ENCODE measurements at places on chromosomes 1 and 21.

DNA sequence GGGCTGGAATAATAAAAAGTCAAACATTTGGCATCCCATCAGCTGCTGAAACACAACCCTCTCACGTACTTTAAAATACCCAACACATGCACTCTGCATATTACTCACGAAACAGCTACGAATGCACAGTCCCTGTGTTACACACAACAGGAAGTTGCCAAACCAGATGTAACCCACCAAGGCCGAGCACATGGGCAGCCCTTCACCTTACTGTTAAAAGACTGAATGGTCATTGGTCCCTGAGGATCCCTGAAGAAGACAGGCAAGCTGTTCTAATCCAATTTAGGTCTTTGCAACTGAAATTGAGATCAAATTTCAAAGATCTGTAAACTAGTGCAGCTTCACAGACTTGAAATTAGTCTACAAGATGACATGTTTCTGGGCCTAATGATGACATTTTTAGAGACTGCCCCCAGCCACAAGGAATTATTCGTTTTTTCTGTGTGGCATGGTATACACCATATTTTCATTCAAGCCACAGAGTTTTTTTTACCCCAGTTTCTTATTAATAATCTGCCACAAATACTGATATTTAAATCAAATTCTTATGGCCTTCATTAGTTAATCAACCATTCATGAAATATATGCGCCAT is 25.6 kb upstream of the IER5 start:
- DNase-seq = no peak

- no peak for DNase-seq
Measured at GRCh38 chr1:151246786-151247185, 7.7 kb upstream of the PSMD4 start.

DNA sequence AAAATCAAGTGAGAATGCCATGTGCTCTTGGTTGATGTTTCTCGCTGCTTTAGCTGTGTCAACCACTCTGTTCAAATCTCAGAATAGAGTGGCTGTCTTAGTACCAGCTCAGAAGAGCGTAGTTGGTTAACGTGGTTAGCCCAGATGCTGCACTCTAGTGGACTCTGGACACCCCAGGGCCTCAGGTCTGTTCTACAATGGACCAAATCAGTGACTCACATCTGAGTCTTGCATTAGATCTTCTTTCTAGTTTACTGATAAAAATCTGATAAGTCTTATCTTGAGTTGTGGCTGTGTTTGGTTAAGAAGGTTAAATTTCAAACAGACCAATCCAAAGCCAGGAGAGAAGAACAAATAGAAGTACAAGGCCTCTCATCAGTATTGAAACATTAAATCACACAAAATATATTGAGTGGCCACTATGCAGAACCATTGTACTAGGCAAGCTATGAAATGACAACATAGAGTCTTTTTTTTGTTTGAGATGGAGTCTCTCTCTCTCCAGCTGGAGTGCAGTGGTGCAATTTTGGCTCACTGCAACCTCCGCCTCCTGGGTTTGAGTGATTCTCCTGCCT is 104.1 kb downstream of the NR5A2 start:
- DNase-seq = no peak

GRCh38 chr1:98077691-98078090 is 156.9 kb upstream of the DPYD start:
- no peak for DNase-seq

- no peak for DNase-seq
Measured at GRCh38 chr1:60895701-60896100, 186.7 kb upstream of the NFIA start.

GRCh38 chr1:222028116-222028515 is 286.2 kb upstream of the DUSP10 start:
- no peak for DNase-seq

GRCh38 chr1:46653405-46653958 is 14.7 kb downstream of the ATPAF1 start:
- no peak for DNase-seq

Measured in stimulated activated CD8-positive, alpha-beta memory T cell treated with anti-CD3 and anti-CD28 coated beads, Interleukin-4, amount 100 ng/mL, for 1 hour (primary cell).